ENCODE measurements at places on chromosomes 5 and 9. TPM values are rescaled to one million over a fixed set of nuclear protein-coding genes. Genes with fewer than 3 reads are reported as not detected.

INVS gene
- 18.0 TPM for total RNA-seq

GMCL2 gene
- not detected for total RNA-seq

GRAMD2B gene
- total RNA-seq = 14.1 TPM

CLPTM1L gene
- 90.1 TPM for total RNA-seq

N4BP3 gene
- total RNA-seq = 2.3 TPM

GLRA1 gene
- not detected for total RNA-seq

STPG3 gene
- total RNA-seq = not detected

ADCY2 gene
- not detected for total RNA-seq

FAM169A gene
- total RNA-seq = not detected

RAB3C gene
- not detected for total RNA-seq

DMGDH gene
- 4.9 TPM for total RNA-seq

Measured in cardiac atrium fibroblast (primary cell).